ENCODE measurements at places on chromosomes 7 and 10.
A peak's percentile ranks its signal among the peaks of the same experiment; 100 is the strongest.

DNA sequence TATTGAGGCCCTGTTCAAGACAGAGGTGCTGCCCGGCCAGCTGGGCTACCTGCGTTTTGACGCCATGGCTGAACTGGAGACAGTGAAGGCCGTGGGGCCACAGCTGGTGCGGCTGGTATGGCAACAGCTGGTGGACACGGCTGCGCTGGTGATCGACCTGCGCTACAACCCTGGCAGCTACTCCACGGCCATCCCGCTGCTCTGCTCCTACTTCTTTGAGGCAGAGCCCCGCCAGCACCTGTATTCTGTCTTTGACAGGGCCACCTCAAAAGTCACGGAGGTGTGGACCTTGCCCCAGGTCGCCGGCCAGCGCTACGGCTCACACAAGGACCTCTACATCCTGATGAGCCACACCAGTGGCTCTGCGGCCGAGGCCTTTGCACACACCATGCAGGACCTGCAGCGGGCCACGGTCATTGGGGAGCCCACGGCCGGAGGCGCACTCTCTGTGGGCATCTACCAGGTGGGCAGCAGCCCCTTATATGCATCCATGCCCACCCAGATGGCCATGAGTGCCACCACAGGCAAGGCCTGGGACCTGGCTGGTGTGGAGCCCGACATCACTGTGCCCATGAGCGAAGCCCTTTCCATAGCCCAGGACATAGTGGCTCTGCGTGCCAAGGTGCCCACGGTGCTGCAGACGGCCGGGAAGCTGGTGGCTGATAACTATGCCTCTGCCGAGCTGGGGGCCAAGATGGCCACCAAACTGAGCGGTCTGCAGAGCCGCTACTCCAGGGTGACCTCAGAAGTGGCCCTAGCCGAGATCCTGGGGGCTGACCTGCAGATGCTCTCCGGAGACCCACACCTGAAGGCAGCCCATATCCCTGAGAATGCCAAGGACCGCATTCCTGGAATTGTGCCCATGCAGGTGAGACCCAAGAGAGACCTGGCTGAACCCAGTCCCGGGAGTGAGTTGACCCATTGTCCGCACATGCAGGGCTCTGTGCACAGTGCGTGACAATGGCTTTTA, 2.8 kb downstream of the RBP3 start:
- ATAC-seq = no peak

DNA sequence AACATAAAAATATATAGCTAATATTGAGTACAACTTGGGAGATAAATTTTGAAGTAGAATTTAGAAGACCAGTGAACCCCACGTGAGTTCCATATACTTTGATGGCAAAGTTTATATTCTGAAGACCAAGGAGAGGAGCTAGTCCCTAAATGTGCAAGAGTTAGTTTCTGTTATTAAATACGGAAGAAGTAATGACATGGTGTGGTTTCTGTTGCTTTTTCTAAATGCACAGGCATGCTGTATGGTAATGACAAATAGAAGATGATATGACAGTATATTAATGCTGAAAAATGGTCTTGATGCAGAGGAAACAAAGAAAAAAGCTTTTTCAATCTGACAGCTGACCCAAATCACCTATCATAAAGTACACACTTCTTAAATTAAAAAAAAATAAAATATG, 101.8 kb downstream of the ST8SIA6 start:
- ATAC-seq = no peak

- ATAC-seq = peak; percentile 94
Measured at GRCh38 chr10:100670828-100671479, 74.4 kb upstream of the PAX2 start.

DNA sequence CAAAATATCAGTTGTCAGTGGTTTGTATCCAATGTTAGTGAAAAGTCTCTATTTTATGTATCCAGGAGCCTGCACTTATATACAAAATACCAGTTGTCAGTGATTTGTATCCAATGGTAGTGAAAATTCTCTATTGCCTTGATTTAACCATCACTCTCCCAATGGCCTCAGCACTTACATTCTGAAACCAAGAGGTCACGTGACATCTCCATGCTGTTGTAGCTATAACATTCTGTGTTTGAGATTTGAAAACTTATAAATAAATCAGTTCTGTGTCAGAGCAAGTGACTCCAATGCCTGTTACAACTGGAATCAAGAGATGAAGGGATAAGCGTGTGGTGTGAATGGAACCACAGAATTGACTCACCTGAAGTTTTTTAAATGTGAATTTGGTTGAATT, 30.6 kb upstream of the GATA3 start:
- no peak for ATAC-seq

DNA sequence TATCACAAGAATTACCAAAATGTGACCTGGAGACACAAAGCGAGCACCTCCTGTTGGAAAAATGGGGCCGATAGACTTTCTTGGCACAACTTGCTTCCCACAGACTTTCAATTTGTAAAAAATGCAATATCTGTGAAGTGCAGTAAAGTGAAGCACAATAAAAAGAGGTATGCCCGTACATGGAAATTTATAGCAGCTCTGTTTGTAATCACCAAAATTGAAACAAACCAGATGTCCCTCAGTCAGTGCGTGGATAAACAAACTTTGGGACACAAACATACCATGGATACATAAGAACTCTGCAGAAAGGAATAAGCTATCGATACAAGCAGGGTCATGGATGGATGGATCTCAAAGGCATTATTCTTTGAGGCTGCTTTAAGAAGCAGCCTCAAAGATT, 33.6 kb downstream of the ARID5B start:
- ATAC-seq = peak; percentile 41

DNA sequence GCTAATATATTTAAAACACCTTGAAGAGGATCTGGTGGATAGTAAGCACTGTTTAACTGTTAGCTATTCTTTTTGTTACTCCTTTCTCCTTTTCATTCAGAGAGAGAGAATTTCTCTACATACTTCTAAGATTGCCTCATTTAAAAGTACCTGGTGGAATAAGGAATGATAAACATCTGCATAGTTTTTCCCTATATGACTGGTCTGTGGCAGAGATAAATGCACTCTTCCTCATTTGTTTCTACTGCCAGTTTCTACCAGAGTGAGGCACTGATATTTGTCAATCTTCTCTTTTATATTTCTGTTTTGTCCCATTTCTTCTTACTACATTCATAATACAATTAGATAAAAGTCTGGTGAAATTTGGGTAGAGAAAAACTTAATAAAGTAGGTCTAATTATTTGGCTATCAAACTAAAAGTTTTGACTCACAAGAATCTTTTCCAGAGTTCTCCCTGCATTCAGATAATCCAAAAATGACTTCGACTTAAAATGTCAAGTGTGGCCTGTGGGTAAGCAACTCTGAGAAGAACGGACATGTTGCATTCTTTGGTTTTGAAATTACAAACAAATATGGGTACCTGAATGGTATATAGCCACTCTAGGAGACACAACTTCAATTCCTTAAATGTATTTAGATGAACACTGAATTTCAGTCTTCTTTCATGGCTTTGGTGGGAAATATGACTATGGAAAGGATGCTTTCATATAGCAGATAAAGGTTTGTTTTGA, 38.8 kb downstream of the RNLS start:
- ATAC-seq = no peak

GRCh38 chr7:33339074-33339790, 209.9 kb downstream of the BBS9 start:
- ATAC-seq = no peak

GRCh38 chr7:140230861-140231770, 54.3 kb upstream of the KDM7A start:
- ATAC-seq = peak; percentile 89

DNA sequence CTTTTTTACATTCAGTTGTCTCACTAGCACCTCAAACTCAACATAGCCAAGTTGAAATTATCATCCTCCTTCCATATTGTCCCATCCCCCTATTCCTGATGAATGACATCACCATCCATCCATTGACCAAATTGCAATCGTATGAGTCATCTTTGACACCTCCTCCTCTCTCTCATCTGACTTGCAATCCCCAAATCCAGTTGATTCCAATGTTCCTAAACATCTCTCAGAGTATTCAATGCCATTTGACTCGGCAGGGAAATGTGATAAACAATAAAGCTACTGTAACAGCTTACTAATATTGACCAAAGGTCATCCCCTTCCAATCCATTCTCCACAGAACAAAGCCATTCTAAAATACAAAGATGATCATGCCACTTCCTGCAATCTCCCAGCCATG, 1047.8 kb downstream of the NRG3 start:
- no peak for ATAC-seq

GRCh38 chr7:23490357-23491135, 20.3 kb upstream of the IGF2BP3 start:
- peak; percentile 91 for ATAC-seq

- peak; percentile 62 for ATAC-seq
Measured at GRCh38 chr7:137519947-137520346, 176.4 kb upstream of the PTN start.

GRCh38 chr10:101043363-101043707, 12.3 kb downstream of the SFXN3 start:
- ATAC-seq = no peak

GRCh38 chr7:47587976-47588375, 6.1 kb upstream of the TNS3 start:
- ATAC-seq = no peak
